ENCODE measurements at places on chromosomes 2 and 18.

- DNase-seq = peak; percentile 37
Measured at GRCh38 chr2:10009271-10009810, 34.0 kb upstream of the KLF11 start.

DNA sequence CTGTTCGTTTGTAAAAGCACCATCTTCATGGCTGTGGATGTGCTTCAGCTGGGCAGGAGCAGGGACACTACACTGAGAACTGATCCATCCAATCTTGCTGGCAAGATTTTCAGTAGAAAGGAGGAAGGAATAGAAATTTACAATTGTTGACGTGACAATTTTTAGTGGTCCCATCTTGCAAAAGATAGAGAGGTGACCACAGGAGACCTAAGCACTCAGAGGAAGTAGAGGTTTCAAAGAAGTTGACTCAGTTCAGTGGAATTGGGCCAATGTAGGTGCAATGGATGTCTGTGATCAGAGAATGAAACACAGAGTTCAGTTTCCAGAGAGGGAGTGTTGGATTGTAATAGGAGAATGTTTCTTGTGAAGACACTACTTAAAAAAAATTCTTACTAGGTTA lies 1.4 kb downstream of the UGT1A5 start:
- no peak for DNase-seq

DNA sequence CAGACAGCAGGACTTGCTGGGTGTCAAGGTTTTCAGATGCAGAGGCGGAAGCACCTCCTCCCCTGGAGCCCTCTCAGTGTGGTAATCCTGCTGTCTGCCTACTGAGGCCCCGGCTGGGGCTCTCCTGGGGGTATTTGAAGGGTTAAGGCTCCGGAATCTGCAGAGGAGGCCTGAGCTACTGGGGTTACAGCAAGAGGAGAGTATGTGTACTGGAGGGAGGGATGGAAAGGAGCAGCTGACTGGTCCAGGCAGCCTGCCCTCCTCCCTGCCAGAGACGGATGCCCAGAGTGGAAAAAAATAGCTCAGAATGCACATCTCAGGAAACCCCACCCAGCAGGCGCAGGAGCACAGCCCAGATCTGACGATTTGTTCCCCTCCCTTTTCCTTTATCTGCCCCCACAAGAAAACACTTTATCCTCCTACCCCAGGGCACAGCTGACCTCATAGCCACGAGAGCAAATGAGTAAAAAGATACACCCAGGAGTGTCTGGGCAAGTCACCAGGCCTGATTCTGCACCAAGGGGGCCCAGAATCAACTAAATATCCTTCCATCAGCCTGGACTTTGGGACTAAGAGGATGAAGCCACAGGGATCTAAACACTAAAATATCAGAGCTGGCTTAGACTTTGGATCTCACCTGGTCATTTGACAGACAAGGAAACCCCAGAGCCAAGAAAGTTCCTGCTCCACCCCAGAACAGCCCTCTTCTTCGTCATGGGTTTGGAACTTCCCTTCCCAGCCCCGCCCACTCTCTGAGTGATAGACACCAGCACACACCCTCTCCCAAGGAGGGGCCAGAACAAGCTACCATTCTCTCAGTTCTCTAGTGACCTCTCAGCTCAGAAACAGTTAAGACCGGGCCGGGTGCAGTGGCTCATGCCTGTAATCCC lies 5.5 kb downstream of the TMBIM1 start:
- peak; percentile 82 for DNase-seq

GRCh38 chr18:12113999-12114646 lies 20.5 kb downstream of the ANKRD62 start:
- no peak for DNase-seq

GRCh38 chr2:235501673-235502031 lies 7.8 kb downstream of the AGAP1 start:
- no peak for DNase-seq

- no peak for DNase-seq
Measured at GRCh38 chr2:209424781-209425470, 1.1 kb downstream of the MAP2 start.

DNA sequence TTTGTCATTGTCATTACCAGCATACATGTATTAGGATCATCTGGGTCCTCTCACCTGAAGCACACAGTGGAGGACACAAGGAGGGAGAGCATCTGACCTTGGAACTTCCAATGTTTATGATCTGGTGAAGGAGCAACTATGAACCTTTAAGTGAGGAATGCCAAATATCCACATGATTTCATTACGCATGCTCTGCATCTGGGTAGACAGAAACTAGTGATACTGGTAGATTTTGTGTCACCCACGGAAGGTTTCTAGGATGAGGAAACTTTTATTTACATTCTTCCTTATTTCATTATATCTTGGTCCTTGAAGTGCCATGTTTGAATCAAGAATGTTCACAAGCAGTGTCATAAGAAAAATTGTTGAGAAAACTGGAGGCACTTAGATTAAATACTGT lies 32.1 kb downstream of the SPC25 start:
- DNase-seq = no peak

DNA sequence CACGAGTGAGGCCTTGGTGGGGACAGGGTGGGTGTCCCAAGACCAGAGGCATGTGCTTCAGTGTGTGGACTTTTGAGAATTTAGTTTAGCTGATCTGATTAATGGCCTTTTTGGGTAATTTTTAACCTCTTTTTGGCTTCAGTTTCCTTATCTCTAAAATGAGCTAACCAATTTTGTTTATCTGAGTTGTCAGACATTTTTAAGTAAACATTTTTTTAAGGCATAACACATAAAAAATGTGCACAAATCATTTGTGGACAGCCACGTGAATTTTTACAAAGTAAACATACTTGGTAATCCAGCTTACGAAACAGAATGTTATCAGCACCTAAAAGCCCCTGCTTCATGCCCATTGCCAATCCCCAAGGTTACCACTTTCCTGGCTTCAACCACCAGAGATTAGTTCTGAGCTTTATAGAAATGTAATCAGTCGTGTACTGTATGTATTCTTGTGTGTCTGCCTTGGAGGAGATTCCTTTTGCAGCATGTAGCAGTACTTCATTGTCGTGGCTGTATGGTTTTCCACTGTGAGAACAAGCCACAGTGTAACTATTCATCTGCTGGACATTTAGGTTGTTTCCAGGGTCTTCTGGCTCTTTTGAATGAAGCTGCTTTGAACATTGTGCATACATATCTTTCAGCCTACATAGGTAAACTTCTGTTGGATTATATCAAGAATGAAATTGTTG lies 8.4 kb upstream of the INO80C start:
- no peak for DNase-seq

DNA sequence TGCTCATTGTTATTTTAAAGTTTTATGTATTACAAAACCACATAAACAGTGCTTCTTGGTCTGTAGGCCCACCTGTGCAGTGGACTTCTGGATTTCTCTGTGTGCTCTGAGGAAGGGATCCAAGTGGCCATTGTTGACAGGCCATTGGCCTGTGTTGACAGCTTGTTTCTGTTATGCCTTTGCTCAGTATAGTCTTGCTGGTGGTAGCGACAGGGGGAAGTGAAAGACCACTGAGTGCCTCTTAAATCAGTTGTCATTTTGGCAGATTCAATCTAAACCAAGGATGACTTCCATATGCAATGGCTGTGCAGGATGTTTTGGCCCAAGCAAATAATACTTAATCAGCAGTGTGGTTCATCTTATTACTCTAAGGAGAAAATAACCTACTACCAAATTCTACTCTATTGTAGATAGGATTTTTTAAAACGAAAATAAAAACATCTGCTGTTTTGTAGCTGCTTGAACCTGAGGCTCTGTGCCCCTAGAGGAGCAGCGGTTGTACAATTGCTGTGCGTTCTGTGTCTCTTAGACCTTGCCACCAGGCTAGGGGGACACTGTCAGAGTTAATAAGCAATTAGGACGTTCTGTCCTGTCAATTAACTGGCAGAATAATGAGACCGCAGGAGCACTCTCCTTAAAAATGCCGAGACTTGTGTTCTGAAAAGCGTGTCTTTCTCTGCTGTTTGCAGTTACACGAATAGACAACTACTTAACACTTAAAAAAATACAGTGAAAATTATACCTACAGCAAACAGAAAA lies 108.2 kb downstream of the RHBDD1 start:
- no peak for DNase-seq

GRCh38 chr2:239499726-239500573 lies 99.1 kb upstream of the HDAC4 start:
- DNase-seq = no peak

DNA sequence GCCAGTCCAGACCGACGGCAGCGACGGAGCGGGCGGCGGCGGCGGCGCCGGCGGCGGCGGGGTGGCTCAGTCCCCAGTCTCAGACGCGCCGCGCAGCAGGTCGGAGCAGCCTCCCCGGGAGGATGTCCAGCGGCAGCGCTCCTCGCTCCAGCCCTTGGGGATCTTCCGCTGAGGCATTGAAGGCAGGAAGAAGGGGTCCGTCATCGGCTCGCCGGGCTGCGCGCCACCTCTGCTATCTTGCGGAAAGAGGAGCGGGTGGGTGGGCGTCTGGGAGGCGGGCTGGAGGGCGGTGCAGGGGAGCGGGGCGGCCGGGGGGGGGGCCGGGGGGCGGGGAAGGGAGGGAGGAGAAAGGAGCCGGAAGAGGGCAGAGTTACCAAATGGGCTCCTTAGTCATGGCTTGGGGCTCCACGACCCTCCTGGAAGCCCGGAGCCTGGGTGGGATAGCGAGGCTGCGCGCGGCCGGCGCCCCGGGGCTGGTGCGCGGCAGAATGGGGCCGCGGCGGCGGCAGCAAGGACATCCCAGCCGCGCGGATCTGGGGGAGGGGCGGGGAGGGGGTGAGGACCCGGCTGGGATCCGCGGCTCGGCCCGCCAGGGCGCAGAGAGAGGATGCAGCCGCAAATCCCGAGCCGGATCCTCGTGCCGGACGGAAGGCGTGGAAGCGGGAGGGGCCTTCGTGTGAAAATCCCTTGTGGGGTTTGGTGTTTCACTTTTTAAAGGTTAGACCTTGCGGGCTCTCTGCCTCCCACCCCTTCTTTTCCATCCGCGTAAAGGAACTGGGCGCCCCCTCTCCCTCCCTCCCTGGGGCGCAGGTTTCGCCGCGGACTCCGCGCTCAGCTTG lies at the start of gene NETO1:
TSS of gene NETO1 (minus strand) at position 242 of the 839 bp plus-strand sequence. CDS start 696 bp downstream, outside the sequence.
- DNase-seq = no peak

GRCh38 chr2:187056416-187057334 lies 207.7 kb upstream of the ZSWIM2 start:
- no peak for DNase-seq

- no peak for DNase-seq
Measured at GRCh38 chr18:61860302-61860701, 32.5 kb downstream of the RNF152 start.

Measured in ovary (tissue), 10 donors.